ENCODE measurements at places on chromosomes 7 and 10.

DNA sequence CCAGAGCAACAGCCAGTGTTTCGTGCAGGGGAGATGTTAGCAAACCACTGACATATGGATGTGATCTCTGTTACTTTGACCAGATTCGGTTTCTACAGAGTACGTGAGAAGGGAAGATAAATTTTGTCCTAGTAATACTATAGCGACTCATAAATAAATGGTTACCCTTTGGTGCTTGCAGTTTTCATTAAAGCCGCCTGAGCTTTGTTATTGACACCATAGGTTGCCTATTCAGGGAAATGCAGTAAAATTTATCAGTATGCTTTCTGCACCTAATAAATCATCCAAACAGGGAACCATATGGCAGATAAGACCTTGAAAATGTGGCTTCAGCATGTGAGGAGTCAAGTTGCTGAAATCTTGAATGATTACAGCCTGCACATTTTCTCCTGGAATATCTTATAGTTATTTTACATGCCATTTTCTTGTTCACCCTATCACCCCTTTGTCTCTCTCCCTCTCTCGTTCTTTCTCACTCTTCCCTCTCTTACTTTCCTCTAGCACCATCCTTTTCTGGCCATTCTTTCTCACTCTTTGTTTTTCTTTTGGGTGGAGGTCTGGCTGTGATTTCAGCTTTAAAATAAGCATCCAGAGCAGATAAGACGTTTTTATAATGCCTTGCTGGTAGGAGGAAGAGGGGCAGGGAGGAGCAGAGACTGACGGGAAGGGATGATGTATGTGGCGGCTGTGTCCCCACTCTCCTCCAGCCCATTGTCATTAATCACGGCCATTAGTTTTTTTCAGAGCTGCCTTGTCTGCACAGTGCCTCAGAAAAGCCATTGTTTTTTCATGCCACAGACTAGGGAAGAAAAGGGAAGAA is 182.5 kb downstream of the LRMDA start:
- no peak for DNase-seq

DNA sequence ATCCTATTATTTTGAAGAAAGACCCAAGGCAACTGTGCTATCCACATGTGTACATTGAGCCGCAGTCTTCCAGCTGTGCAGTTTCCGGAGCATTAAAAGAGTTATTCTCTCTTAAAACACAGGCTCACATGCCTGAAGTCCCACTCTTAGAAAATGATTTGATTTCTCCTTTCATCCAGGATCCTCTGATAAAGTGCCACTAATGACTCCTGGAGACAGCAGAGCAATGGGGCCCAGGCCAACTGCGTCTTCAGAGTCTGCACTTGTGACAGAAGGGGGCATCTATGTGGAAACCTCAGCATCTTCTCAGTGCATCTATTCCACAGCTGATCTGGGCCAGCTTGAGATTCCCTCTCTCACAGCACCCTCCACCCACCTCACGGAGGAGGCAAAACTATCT is 482.1 kb upstream of the AKR1E2 start:
- DNase-seq: no peak

DNA sequence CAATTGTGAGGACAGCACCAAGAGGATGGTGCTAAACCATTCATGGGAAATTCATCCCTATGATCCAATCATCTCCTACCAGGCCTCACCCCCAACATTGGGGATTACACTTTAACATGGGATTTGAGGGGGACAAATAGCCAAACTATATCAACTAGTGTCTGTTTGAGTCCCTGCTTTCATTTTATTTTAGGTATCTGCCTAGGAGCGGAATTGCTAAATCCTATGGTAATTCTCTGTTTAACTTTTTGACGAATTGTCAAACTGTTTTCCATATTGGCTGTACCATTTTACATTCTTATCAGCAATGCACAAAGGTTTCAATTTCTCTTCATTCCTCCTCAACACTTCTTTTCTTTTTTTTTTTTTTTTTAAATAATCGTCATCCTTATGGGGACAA is 318.4 kb upstream of the NRP1 start:
- no peak for DNase-seq

DNA sequence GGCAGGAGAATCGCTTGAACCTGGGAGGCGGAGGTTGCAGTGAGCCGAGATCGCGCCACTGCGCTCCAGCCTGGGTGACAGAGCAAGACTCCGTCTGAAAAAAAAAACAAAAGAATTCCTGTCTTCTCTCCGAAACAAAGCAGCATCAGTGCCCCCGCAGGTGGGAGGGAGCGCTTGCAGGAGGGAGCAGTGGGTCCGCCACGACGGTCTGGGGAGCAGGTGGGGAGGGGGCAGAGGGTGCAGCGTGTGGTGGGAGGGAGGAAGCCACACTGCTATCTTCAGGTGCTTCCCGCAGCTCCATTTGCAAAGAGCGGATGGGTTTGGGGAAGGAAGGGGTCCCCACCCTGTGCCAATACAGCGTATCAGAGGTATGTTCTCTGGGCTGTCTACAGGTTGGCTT is 31.7 kb downstream of the LIMK1 start:
- no peak for DNase-seq

- DNase-seq: no peak
Observed at GRCh38 chr7:27782849-27783248, 42.9 kb downstream of the TAX1BP1 start.

GRCh38 chr10:70480239-70480861 is 1.8 kb downstream of the PALD1 start:
- no peak for DNase-seq

GRCh38 chr10:117454502-117454901 is 79.3 kb upstream of the PDZD8 start:
- DNase-seq: no peak

DNA sequence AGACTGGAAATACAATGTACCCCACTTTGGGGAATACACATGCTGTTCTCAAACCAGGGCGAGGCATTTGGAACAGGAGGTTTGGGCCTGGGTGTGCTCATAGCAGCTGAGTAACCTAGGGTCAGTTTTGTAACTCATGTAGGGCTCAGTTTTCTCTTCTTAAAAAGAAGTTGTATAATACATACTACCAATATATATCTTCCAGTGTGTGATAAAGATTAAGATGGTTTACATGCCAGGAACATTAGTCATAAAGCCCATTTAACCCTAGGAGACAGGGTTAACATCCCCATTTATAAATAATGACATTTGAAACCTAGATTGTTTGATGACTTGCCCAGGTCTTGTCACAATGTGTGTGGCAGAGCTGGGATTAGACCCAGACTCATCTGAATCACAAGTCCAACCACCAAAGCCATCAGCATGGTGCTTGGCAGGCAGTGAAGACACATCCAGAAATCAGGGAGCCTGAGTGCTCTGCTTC is 6.0 kb downstream of the AKR1B10 start:
- no peak for DNase-seq

- no peak for DNase-seq
Observed at GRCh38 chr10:17001961-17002749, 127.5 kb downstream of the CUBN start.

DNA sequence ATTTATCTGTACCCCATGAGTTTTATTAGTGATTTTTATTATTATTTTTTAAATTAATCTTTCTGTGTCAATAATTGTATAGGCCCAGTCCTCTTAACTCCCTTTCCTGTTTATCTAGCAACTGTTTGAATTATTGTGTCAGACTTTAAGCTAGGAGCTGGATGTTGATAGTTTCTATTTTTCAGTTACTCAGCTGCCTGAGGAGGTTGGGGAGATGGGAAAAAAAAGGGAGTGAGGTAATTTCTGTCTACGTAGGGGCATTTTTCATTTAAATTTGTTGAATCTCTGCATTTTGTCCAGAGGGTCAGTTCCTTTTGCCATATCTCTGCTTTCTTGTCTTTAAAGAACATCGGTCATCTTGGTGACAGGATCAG is 5.0 kb upstream of the ZNF518A start:
- no peak for DNase-seq

DNA sequence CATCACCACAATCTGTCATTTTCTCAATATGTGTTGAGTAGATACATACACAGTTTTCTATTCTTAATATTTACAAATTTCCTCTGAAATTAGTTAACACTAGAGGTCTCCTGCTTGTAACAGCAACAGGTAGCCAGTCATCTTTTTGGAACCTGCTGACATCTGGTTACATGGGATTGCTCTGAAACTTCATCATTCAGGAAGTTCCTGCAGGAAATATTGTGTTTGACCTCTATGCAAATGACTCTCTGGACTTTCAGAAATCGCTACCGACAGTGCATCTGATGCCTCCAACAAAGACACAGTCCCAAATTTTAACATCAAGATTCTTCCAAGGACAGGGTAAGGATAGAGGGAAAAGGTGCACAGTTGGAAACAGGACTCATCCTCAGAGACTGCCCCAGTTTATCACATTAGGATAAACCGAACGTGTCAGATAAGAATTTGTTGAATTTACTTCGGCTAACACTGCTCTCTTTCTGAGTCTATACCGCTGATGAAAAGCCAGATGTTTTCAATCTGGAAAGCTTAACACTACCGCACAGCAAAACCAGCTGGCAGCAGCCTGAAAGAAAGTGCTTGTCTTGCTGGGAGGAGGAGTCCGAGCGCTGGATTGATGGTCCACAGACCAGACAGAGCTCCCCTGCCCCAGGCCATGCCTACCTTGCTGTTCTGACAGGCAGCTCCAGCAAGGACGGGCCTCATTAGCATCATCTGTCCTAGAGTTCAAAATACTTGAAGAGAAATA is 633.4 kb downstream of the PARD3 start:
- no peak for DNase-seq
